ENCODE measurements at places on chromosomes 4 and X.

- no peak for DNase-seq
These were observed 6.3 kb downstream of the DCHS2 start for GRCh38 chr4:154485127-154485773.

GRCh38 chr4:19193274-19193981 lies 1058.3 kb upstream of the SLIT2 start:
- DNase-seq, result no peak

GRCh38 chr4:80446664-80447063 lies 111.1 kb downstream of the CFAP299 start:
- no peak for DNase-seq

DNA sequence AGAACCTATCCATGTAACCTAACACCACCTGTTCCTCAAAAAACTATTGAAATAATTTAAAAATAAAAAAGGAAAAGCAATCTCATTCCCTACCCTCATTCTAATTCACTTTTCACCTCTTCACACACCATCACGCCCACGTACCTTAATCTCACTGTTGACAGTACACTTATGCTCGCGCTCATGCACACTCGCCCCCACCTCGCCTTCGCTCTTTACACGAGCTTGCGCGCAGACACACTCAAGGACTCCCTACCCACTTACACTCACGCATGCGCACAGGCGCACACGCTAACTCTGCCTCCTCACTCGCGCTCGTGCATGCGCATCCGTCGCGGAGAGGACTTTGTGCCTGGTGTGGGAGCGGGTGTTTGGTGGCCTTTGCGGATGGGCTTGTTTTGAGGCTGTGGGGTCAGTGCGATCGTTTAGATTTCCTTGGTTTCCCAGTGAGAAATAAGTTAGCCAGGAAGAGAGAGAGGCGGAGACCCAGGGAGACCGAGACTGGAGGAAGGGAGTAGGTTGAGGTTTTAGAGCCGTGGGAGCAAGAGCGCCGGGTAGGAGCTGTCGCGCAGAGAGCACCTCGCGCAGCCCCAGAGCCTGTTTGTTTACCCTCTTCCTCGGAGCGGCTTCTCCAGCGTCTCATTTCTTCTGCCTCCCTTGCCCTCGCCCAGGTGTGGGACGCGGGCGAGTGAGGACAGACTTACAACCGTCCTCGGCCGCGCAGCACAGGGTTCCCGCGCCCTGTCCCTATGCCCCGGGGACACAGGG lies 8.1 kb upstream of the GSX2 start:
- DNase-seq, result peak; percentile 73

- DNase-seq, result no peak
These were observed 74.0 kb downstream of the GRIA2 start for GRCh38 chr4:157294575-157294974.

- no peak for DNase-seq
These were observed 9.7 kb downstream of the RAP2C start for GRCh38 chrX:132209527-132209926.

- no peak for DNase-seq
These were observed 5.3 kb downstream of the EDA2R start for GRCh38 chrX:66633541-66633940.

DNA sequence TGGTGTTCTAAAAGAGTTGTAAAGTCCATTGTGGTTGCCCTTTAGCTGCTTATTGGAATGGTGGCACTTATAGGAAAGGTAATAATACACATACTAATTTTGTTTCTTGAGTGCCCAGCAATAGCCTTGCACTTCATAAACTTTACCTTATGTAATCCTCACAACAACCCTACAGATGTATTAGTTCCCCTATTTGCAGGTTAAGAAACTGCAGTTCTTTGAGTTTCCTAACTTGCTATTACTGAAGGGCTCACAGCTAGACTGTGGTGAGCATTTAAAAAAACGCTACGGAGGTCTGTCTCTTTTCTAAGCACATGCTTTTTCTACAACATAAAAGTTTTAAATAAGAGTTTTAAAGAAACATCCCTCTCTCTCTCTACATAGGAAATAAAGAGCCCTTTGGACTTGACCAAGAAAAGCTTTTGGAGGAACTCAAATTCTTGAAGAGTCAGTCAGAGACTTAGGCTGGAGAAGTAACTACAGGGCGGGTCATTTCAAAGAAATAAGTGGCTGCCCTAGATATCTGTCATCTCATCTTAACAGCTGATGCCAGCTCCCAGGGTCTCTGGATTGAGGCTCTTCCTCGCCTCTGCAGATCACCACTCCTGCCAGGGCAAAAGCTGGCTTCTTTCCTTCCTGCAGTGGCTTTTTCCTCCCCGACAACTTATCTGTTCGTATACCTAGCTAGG lies 42.0 kb upstream of the FBXW7 start:
- no peak for DNase-seq

GRCh38 chrX:69618803-69619202 lies 2.9 kb downstream of the EDA start:
- DNase-seq, result no peak

DNA sequence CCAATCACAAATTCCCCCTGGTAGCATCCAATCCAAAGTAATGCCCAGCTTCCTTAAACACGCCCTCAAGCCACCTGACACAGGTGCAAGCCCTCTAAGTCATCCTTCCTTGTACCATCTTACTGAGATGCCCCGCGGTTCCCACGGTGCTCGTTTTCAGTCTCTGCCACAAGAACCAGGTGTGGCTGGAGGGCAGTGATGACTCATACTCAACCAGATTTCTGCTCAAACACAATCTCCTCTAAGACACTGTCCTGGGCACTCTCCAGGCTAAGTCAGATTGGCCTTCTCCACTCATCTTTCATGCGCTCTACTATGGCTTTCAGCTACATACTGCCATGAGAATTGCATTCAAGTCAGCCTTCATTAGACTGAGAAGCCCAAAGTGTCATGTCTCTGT lies 3.5 kb downstream of the SH3KBP1 start:
- no peak for DNase-seq

DNA sequence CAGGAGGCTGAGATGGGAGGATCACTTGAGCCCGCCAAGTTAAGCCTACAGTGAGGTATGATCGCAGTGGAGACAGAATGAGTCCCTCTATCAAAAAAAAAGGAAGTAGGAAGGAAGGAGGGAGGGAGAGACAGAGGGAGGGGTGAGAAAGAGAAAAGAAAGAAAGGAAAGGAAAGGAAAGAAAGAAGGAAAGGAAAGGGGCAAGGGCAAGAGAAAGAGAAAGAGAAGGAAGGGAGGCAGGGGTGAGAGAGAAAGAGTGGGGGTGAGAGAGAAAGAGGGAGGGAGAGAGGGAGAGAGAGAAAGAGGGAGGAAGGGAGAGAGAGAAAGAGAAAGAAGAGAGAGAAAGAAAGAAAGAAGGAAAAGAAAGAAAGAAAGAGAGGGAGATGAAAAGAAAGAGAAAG lies 13.2 kb downstream of the ELF2 start:
- DNase-seq, result no peak

DNA sequence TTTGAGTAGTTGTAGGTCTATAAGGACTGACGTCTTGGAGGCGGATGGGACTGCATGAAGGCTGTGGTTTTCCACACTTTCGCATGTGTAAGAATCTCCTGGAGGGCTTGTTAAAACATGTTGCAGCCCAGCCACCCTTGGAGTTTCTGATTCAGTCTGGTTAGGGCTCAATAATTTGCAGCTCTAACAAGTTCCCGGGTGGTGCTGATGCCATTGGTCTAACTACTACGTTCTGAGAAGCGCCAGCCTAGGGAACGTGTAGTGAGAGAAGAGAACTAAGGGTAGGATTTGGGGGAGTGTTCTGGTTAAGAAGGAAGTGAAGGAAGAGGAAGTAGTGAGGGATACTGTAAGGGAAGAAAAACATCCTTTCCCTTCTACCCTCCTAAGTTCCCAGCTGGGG lies 138.9 kb downstream of the LARP7 start:
- DNase-seq, result peak; percentile 35

DNA sequence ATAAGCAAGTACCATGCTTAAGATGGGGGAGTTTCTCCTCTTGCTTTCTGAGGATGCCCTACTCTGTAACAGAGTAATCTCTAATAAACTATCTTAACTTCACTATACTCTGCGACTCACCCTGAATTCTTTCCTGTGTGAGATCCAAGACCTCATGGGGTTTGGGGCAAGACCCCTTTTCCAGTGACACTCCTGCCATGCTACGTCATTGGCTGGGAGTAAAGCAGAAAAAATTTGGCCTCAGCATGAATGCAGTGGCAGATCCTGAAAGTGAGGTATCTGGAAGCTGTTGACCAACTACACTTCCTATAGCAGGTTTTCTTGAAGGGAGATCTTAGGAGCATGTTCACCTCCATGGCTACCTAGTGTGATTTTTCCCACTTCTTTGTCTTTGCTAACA lies 109.1 kb upstream of the MED14 start:
- DNase-seq, result no peak

DNA sequence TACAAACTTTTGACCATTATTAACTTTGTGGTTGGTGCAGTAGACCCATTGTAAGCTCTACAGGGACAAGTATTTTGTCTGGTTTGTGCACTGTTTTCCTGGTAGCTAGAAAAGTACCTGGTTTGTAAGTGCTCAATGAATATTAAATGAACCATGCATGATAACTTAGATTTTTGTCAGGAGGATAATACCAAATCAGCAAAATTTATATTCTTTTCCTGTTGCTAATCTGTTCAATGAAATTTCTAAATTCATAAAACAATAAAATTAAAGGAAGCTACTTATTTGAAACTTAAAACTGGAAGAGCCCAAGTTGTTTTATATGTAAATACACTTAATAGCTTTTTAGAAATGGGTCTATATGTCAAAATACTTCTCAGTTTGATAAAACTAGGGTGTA lies 17.6 kb downstream of the HSPA4L start:
- DNase-seq, result no peak

DNA sequence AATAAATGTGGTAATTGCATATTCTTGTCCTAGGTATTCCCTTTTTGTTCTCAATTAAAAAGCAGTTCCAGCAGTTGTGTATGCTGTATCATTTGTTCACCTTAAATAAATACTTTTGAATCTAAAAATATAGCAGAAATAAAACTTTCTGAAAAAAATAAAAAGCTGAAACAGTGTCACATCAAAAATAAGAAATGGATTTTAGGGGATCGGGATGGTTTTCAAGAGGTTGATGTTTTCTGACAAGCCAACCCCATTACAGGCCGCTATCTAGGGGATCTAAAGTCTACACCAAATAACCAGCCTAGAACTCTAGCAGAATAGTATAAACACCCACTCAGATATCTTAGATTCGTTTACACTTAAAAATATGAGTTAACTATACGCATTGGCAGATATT lies 95.4 kb upstream of the MAML3 start:
- no peak for DNase-seq

DNA sequence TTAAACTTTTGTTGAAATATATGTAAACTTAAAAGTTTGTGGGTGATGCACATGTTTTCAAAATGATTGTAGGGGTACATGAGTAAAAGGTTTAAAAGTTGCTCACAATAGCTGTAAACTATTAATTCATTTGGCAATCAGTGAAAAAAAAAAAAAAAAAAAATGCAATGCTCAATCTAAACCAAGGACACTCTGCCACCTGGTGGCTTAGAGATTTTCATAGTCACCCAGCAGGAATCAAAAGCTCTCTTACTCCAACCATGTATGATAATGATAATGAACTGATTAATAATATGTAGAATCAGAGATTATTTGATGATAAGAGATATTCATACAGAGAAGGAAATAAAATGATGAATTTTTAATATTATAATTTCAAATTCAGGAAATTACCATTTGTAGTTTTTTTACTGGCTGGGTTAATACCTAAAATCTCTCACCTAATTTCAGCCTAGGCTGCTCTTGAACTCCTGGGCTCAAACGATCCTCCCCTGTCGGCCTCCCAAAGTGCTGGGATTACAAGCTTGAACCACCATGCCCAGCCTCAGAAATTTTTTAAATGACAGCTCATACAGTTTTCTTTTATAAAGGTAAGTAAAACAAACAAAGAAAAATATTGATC lies 46.9 kb upstream of the SLC25A4 start:
- peak; percentile 54 for DNase-seq

DNA sequence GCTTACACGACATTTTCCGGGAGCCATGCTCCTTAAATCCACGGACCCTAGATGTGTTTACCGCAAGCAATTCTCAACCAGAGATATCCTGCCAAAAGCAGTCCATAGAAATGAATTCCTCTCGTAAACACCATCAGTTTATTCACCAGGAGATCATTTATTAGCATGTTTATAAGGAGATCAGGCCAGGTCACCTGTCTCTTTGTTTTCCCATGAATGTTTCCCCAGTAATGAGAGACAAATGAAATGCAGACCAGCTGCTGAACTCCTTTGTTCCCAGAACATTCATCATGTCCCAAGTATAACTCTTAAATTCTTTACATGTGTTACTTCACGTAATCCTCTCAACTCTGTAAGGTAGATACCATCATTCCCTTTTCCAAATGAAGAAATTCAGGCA lies 137.1 kb downstream of the DDX53 start:
- no peak for DNase-seq

DNA sequence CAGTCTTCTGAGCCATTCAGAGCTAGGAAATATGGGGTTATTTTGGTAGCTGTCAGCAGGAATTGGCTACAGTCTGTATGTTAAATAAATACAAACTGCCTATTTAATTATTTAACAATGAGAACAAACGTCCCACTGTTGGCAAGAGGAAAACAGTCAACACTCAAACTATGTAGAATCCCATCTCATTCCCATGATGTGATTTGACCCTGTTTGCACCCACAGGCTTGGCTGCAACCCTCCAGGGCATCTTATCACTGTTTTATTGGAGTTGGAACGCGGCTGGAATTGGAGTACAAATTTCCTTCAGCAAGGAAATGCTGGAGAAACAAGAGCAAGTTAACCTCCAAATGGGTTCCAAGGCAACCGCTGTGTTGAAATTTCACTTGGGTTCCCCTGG lies 124.0 kb downstream of the KIT start:
- no peak for DNase-seq

- DNase-seq, result peak; percentile 14
These were observed 38.3 kb downstream of the TKTL1 start for GRCh38 chrX:154333837-154334271.

- no peak for DNase-seq
These were observed 75.4 kb downstream of the FBXW7 start for GRCh38 chr4:152460488-152460887.

GRCh38 chrX:153645151-153645550 lies 1.9 kb upstream of the DUSP9 start:
- peak; percentile 37 for DNase-seq

DNA sequence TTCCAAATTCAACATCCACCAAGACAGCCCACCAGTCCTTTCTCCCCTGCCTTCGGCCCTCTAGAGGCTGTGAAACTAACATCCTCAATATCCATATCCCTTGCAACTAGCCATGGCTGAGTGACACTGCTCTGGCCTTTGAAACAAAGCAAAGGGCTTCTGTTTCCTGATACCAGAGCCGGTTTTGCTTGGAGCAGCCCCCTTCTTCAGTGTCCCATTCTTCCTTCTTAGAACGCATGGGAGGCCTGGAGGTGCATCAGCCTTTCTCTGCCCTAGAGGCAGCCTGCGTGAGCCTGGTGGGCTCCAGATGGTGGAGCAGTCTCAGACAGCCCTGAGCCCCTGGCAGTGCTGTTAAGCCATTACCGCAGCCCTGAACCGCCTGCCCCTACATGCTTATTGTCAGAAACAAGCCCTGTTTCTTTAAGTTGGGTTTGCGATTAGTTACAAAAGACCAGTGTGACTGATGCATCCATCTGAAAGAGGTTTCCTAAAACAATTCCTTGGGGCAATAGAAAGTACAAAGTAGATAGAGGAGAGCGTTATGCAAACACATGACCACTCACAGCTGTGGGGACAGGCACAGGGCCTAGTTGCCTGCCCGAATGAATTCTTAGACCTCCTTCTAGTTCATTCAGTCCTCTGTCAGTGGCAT lies 74.1 kb downstream of the EVC start:
- DNase-seq, result no peak

GRCh38 chr4:17811078-17811603 lies 362 bp downstream of the NCAPG start:
- no peak for DNase-seq

GRCh38 chrX:23664496-23664895 lies 2.8 kb upstream of the PRDX4 start:
- no peak for DNase-seq

GRCh38 chr4:152607178-152607577 lies 71.3 kb upstream of the FBXW7 start:
- DNase-seq, result no peak

All from H7 (cell line).